ENCODE measurements at places on chromosomes 4 and X.

DNA sequence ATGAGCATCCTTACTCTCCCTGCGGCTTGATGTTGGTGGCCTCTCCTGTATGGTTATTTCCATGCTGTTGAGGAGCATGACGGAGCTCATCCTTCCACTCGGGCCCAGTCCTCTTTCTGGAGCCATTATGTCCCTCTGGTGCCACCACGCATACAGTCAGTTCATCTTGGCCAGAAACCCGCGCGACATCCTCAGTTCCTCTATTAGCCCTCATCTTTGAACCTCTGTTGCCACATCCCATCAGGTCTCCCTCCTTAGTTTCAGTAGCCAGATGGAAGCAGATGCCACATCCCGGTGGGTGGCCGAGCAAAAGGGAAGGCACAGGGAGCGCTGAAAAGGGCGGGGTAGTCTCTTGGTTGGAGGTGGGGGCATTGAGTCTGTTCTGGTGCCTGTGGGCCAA is 4.6 kb downstream of the LOC101059915 start:
- DNase-seq, result no peak

DNA sequence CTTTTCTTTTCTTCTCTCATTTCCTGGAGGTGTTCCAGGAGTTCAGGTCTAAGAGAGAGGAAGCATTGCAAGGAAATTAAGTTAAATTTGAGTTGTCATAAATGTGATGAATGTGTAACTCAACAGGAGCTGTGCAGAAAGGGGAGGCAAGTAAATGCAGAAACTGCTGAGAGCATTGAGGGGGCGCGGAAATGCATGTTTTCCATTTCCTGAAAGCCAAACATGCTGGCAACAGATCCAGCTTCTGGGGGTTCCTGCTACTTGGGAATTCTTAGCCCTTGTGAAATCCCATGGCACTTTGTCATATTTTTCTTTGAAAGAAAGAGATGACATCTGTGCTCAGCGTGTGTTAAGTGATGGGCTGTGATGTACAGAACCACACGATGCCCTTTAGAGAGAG is 33.8 kb upstream of the NAP1L5 start:
- DNase-seq, result no peak

DNA sequence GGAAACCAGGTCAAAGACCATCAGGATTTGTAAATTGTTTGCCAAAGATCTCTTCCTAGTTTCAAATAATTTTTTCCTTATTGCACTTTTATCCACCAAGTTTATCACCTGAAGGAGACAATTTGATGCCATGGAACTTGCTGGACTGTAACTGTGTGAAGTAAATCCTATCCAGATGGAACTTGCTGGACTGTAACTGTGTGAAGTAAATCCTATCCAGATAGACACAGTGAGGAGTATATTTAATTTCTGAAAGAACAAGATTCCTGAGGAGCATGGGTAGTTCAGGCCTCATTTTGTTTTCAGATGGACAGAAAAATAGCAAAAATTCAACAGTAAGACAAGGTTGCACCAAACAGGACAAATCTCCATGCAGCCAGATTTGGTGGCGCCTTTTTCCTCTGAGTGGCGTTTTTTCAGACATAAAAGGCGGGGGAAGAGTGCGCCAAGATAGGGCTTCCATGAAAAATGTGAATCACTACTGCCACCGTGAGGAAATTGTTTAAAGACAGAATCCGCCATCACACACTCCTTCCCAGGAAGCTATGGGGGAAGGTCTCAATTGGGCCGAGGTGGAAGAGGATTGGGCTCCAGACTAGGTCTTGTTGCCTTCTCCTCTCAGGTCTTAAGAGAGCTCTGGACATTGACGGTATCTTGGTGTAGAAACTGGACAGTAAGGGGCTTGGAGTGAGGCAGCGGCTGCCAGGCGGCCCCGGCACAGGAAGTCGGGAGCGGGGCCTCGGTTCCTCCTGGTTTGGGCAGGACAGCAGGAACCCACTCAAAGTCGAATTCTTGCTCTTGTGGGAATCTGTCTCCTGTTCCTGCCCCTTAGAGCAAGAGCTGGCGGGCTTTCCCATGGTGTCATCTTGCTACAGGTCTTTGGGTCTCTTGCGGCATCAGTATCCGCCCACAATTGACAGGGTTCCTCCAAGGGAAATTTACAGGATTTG is 234.7 kb downstream of the OR13H1 start:
- DNase-seq, result no peak

DNA sequence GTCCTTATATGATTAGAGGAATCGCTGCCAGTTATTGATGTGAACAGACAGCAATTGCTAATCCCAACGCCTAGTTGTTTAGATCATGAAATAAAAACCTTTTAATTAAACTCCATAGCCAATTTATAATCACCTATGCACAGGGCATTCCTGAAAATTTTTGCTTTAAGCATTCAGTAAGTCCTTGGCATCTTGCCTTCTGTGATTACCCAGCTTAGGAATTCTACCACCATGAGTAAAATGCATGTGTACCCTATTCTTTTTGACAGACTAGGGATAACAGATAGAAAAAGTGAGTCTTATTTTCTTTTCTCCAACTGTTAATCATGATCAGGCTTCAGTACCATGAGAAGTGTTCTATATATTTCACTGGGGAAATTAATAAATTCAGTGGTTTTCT is 995.3 kb upstream of the GRIA3 start:
- DNase-seq, result no peak

GRCh38 chrX:139828033-139828432 is 104.8 kb downstream of the ATP11C start:
- no peak for DNase-seq

DNA sequence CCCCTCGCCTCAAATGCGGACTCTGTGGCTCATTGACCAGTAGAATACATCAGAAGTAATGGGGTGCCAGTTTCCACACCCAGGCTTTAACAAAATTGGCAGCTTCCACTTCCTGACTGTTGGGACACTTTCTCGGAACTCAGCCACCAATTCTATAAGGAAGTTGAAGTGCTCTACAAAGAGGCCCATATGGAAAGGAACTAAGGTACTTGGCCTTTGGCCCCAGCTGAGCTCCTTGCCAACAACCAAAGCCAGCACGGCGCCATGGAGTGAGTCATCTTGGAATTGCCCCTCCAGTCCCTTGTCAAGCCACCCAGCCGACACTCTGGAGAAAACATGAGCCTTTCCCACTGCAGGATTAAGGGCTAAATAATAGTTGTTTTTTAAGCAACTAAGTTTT is 262.2 kb upstream of the INTU start:
- no peak for DNase-seq

DNA sequence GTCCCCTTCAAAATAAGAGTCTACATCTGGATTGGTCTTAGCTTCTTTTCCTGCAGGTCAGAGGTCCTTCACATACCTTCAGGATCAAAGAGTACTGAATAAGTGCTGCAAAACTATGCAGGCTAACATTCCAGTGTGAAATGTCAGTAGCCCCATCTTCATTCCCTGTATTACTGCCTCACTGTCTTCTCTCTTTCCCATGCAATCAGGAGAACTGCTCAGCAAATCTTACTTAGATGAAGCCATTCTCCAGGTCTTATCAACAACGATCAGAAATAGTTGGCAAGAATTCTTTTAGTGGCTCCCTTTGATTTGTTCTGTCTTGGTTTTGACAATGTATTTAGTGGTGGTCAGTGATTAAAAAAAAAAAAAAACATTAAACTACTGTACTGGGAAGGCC is 26.0 kb upstream of the IQCM start:
- no peak for DNase-seq

Measured in stimulated activated CD4-positive, alpha-beta T cell treated with anti-CD3 and anti-CD28 coated beads, Interleukin-1b, Interleukin-23, amount 100 ng/mL, for 1 hour (primary cell).